ENCODE measurements at places on chromosomes 4 and X. TPM values are rescaled to one million over a fixed set of nuclear protein-coding genes. Genes with fewer than 3 reads are reported as not detected.

The GPC3 gene
- total RNA-seq: not detected

The GAGE13 gene
- not detected for total RNA-seq

The NUDT10 gene
- total RNA-seq: 0.20 TPM

The CXCL8 gene
- 254 TPM for total RNA-seq

The GYPE gene
- total RNA-seq: 0.07 TPM

The ARHGEF9 gene
- 3.7 TPM for total RNA-seq

The TMEM271 gene
- not detected for total RNA-seq

The KLF8 gene
- total RNA-seq: 1.4 TPM

The FAAH2 gene
- total RNA-seq: not detected

The DSPP gene
- not detected for total RNA-seq

The STK32B gene
- 15.4 TPM for total RNA-seq

The ADH6 gene
- total RNA-seq: not detected

The MOSPD2 gene
- total RNA-seq: 8.9 TPM

The PRPS2 gene
- total RNA-seq: 32.3 TPM

The CACNA1F gene
- total RNA-seq: not detected

The MAGEA2 gene
- not detected for total RNA-seq

The DRP2 gene
- 0.15 TPM for total RNA-seq

The ASB11 gene
- not detected for total RNA-seq

The HDX gene
- 6.9 TPM for total RNA-seq

The GALNTL6 gene
- not detected for total RNA-seq

The SPANXN1 gene
- not detected for total RNA-seq

The SSX1 gene
- total RNA-seq: not detected

The PAGE3 gene
- total RNA-seq: not detected

The MAGEA2B gene
- not detected for total RNA-seq

The ITIH6 gene
- not detected for total RNA-seq

The RWDD4 gene
- total RNA-seq: 19.1 TPM

The CPLX1 gene
- total RNA-seq: 0.20 TPM

The USP17L21 gene
- total RNA-seq: not detected

The GLOD5 gene
- not detected for total RNA-seq

The EOLA1 gene
- 8.4 TPM for total RNA-seq

The FOXO4 gene
- total RNA-seq: 3.7 TPM

The F8A2 gene
- total RNA-seq: not detected

The TLR1 gene
- total RNA-seq: 1.3 TPM

The FGG gene
- total RNA-seq: not detected

The IL21 gene
- total RNA-seq: not detected

The IBSP gene
- total RNA-seq: not detected

The ADGRG2 gene
- not detected for total RNA-seq

The SEC24D gene
- 61.5 TPM for total RNA-seq

The FAM241A gene
- 29.8 TPM for total RNA-seq

The AMOT gene
- 1.6 TPM for total RNA-seq

The PLXNA3 gene
- 4.5 TPM for total RNA-seq

The SPIN2A gene
- total RNA-seq: not detected

The SYN1 gene
- total RNA-seq: 0.07 TPM

The ANXA10 gene
- not detected for total RNA-seq

The MUC7 gene
- total RNA-seq: not detected

The RAB41 gene
- total RNA-seq: not detected

The CT45A10 gene
- not detected for total RNA-seq

The SYNPO2 gene
- total RNA-seq: 0.30 TPM

The SSX3 gene
- total RNA-seq: not detected
